ENCODE measurements at places on chromosomes 12 and 14.

GRCh38 chr12:122986258-122986871 is 5.9 kb downstream of the ARL6IP4 start:
- no peak for DNase-seq

GRCh38 chr12:25746131-25746530 is 193.0 kb upstream of the LMNTD1 start:
- DNase-seq = no peak

DNA sequence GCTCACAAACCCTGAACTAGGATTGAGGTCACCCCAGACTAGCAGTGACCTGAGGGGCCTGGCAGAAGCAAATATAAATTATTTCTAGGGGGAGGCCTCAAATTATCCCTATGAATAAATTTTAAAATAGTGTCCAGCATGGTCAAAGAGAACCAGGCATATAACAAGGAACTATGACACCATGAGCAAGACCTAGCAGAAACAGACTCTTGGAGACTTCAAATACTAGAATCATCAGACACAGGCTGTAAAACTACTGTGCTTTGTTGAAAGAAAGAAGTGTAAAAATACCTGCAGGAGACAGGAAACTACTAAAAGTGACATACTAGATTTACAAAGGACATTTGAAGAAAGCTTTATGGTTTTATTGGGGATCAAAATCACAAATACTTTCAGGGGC is 3.2 kb upstream of the BCL7A start:
- DNase-seq = no peak

DNA sequence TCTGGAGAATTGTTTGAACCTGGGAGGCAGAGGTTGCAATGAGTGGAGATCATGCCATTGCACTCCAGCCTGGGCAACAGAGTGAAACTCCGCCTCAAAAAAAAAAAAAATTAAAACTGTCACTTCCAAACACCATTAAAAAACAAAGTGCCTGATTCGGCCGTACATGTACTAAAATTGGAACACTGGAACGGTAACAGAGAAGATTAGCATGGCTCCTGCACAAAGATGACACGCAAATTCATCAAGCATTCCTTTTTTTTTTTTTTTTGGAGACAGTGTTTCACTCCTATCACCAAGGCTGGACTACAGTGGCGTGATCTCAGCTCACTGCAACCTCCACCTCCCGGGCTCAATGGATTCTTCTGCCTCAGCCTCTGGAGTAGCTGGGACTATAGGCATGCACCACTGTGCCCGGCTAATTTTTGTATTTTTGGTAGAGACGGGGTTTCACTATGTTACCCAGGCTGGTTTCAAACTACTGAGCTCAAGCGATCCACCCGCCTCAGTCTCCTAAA is 40.2 kb upstream of the SINHCAF start:
- DNase-seq = no peak

GRCh38 chr14:39240769-39241168 is 7.1 kb downstream of the MIA2 start:
- DNase-seq = no peak

DNA sequence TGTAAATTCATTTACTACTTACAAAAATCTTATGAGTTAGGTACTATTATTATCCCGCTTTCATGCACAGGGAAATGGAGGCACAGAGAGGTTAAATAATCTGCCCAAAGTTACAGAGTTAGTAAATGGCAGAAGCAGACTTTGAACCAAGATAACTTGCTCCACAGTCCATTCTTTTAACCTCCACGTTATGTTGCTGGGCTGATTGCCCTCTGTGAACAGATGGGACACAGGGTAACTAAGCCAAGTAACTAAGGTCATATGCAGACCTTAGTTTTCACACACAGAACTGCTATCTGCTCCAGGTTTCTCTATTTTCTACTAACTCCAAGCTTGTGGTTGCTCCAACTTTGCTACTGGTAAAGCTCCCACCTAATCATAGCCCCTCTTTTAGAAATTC is 147.1 kb upstream of the IFNG-AS1 start:
- DNase-seq = no peak

- no peak for DNase-seq
Observed at GRCh38 chr12:132734206-132734605, 23.6 kb downstream of the PGAM5 start.

DNA sequence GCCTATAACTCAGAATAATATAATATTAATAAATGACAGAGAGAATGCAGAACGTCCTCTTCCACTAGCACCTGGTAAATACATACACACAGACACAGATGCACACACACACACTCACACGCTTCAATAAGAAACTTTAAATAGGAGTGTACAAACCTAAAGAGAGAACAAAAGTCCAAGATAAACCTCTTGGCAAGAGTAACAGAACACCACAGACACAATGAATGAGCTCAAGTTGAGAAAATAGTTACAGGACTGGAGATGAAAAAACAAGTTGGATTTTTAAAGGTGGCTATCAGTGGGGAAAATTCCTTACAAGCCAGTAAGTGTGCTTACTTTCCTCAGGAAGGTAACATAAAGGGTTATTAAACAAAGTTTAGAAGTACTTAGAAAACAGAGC is 35.2 kb downstream of the CRY1 start:
- DNase-seq = no peak

GRCh38 chr12:65838330-65838976 is 14.2 kb downstream of the HMGA2 start:
- no peak for DNase-seq

GRCh38 chr12:43675048-43675904 is 83.3 kb downstream of the PUS7L start:
- no peak for DNase-seq

GRCh38 chr14:31159682-31160296 is 47.8 kb downstream of the HECTD1 start:
- no peak for DNase-seq

DNA sequence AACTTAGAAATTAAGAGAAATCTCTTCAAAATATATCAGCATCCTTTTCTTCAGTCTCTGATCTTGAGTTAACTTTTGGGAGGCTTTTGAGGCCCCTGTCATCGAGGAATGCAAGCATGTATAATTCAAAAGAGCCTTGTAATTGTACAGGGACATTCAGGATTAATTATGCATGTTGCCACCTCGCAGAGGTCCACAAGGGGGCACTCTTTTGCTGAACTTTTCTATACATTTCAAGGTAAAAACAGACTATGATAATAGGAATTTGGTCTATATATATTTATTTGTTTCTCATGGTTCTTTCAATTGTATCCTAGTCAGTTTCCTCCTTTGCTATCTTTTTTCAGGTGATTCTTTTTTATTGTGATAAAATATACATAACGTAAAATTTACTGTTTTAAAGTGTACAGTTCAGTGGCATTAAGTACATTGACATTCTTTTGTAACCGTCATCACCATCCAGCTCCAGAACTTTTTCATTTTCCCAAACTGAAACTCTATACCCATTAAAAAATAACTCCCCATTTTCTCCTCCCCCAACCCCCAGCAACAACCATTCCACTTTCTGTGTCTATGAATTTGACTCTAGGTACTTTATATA is 47.0 kb upstream of the SLC2A13 start:
- DNase-seq = peak; percentile 27

GRCh38 chr12:11765421-11765816 is 115.9 kb downstream of the ETV6 start:
- DNase-seq = no peak

GRCh38 chr14:81211844-81212243 is 8.9 kb downstream of the GTF2A1 start:
- no peak for DNase-seq

GRCh38 chr12:26648584-26648983 is 184.4 kb downstream of the ITPR2 start:
- no peak for DNase-seq

DNA sequence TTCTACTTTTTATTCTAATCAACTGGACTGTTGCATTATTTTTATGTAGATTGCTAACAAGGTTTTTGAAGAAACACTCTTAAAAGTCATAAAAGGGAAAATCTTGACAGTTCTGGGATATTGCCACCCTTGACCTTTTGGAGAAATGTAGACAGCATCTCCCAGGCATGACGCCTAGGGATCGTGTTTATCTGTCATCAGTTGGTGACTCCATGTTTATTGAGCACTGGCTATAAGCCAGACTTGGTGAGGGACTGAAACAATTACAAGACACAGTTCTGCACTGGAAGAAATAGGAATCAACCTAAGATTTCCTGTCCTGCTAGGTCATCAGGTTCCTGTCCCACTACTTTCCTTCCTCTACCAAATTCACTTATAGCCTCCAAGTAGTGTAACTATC is 34.5 kb downstream of the HMGA2 start:
- DNase-seq = no peak

- DNase-seq = no peak
Observed at GRCh38 chr12:62900686-62901272, 34.2 kb downstream of the PPM1H start.

DNA sequence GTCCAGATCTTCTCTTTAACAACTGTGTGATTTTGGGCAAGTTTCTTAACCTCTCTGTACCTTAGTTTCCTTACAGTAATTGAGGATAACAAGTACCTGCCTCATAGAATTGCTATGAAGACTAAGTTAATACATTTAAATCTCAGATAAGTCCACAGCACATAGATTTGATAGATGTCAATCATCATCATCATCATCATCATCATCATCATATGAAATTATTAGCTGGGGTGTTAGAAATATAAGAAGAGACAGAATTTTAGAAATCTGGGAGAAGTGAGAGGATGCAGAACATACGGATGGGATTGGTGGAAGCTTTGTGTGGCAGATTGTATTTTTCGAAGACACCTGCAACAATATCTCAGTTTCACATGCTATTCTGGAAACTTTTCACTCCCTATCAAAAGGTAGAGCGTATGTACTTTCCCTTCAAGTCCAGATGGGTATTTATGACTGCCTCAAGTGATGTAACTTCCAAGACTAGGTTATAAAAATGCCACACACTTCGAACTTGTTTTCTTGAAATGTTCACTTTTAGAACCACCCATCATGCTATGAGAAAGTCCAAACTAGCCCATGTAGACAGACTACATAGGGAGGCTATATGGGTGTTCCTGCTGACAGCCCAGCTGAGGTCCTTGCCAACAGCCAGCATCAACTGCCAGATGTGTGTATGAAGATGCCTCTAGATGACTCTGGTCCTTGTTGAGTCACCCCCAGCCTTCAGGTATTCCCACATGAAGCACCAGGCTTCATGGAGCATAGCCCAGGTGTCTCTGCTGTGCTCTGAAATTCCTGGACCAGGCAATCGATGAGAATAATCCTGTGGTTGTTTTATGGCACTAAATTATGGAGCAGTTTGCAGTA is 20.7 kb upstream of the SDR39U1 start:
- no peak for DNase-seq

DNA sequence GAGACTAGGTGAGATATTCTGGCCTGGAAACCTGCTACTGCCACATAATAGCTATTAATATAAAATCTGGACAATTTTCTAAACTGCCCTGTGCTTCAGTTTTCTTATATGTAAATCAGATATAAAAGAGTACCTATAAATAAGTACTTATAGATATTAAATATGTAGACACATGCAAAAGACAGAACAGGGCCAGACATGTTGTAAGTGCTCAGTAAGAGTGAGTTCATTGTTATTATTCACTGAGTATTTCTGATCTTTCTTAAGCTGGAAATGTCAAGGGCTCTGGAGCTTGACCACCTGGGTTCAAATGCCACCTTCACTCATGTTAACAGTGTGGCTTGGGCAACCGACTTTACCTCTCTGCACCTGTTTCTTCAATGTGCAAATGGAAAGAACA is 179.8 kb downstream of the GALC start:
- no peak for DNase-seq

DNA sequence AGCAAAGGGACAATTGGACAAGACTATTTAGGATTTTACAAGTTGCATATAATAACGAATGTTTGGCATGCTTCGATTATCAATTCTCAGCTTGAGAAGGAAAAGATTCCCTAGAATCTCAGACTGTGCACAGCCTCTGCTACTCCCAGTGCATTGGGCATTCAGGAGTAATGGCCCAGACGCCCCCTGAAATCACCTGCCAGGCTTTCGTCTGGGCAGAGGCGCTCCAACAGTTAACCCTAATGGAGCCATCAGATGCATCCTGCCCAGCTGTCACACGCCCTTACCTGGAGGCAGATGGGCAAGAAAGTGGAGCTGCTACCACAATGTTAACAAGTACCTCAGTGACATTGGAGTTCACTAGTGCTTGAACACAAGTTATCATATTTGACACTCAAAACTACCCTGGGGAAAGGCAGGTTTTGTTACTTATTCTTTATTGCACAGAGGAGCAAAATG is 927 bp upstream of the LRP6 start:
- peak; percentile 49 for DNase-seq

GRCh38 chr12:80184926-80185325 is 85.6 kb downstream of the OTOGL start:
- no peak for DNase-seq

DNA sequence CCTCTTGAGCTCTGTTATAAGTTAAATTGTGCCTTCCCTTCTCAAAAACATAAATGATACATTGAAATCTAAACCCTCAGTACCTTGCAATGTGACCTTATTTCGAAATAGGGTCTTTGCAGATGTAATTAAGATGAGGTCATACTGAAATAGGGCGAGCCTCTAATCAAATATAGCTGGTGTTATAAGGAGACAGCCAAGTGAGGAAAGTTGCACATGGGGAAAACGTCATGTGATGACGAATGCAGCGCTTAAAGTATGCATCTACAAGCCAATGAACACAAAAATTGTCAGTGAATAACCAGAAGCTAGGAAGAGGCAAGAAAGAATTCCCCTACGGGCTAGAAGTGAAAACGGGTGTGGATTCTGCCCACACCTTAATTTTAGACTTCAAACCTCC is 305.2 kb upstream of the FOXG1 start:
- DNase-seq = no peak

- DNase-seq = no peak
Observed at GRCh38 chr14:103489621-103490020, 33.0 kb downstream of the CKB start.

- no peak for DNase-seq
Observed at GRCh38 chr12:8065991-8066594, at the start of gene C3AR1. Gene C3AR1 (minus strand): TSS chr12:8066359. CDS start chr12:8060185, 6,174 bp downstream.

- no peak for DNase-seq
Observed at GRCh38 chr14:38910092-38910491, 192.9 kb downstream of the SEC23A start.

DNA sequence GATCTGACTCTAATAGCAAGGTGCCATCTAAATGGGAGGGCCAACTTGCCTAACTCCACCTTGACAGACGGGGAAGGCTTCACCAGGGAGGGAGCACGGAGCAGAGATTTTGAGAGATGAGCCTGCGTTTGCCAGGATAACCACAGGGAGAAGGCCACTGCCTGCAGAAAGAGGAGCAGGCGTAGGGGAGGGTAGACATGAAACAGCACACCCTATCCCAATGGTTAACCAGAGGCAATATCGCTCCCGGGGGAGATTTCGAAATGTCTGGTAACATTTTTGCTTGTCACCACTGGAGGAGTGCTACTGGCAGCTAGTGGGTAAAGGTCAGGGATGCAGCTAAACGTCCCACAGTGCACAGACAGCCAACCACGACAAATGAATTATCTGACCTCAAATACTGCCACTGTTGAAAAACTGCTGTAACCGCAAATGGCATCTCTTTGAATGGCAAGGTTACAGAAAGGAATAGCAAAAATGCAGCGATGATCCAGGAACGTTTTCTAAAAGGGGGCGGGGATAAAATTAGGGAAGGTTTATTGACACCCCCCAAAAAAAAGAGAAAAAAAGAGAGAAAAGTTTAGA is 126.0 kb upstream of the ATF7IP start:
- DNase-seq = no peak

Data from NT2/D1 (cell line).